Activated CD8-positive, alpha-beta memory T cell treated with anti-CD3 and anti-CD28 coated beads, Interleukin-2, amount 10 ng/mL, durations not matched to agents 7 days and 5 days (primary cell): ENCODE measurements at places on chromosomes 2 and 18. TPM values are rescaled to one million over a fixed set of nuclear protein-coding genes. Genes with fewer than 3 reads are reported as not detected.

GRCh38 chr2:12602661-12603060 is 114.1 kb upstream of the TRIB2 start:
- H3K4me1 ChIP-seq = no peaks in the 10 kb centered on the region
- no peaks in the 10 kb centered on the region for H3K36me3 ChIP-seq
- H3K27me3 ChIP-seq = peaks cover 5% of the 10 kb centered on the region
- no peak overlapping the region for H3K4me3 ChIP-seq
- H3K27ac ChIP-seq = no peak overlapping the region
- DNase-seq = no peak

- no peaks in the 10 kb centered on the region for H3K36me3 ChIP-seq
- peaks cover 7% of the 10 kb centered on the region for H3K4me1 ChIP-seq
These were observed 27.1 kb upstream of the SPTBN1 start for GRCh38 chr2:54429054-54429453.

- H3K4me3 ChIP-seq = no peak overlapping the region
- H3K4me1 ChIP-seq = no peaks in the 10 kb centered on the region
- DNase-seq = no peak
- H3K27ac ChIP-seq = no peak overlapping the region
These were observed 1043.9 kb upstream of the POU3F3 start for GRCh38 chr2:103809941-103810441.

- peaks cover 4% of the 10 kb centered on the region for H3K4me1 ChIP-seq
- no peak overlapping the region for H3K27ac ChIP-seq
- H3K4me3 ChIP-seq = no peak overlapping the region
- H3K27me3 ChIP-seq = no peaks in the 10 kb centered on the region
These were observed 75.0 kb downstream of the EMILIN2 start for GRCh38 chr18:2921778-2922177.

DNA sequence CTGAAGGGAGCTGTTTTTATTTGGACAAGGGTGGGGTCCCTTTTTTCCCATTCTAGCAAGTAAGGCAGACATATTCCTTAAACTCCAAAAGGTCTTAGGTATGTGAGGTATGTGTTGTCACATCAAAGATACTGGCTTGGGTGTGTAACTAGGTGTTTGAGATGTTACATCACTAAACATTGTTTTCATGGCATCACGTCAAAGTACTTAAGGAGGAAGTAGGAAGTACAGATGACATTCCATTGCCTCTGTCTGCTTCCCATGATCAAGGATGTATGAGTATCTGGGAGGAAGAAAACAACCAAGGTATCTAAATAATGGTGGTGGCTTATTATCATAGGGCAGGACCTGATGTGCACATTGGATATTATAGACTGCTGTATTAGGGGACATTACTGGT is 39.3 kb downstream of the CD302 start:
- no peak for DNase-seq
- H3K27ac ChIP-seq = no peak overlapping the region
- peaks cover 34% of the 10 kb centered on the region for H3K36me3 ChIP-seq
- H3K4me3 ChIP-seq = no peak overlapping the region
- H3K27me3 ChIP-seq = no peaks in the 10 kb centered on the region
- peaks cover 1% of the 10 kb centered on the region for H3K4me1 ChIP-seq

DNA sequence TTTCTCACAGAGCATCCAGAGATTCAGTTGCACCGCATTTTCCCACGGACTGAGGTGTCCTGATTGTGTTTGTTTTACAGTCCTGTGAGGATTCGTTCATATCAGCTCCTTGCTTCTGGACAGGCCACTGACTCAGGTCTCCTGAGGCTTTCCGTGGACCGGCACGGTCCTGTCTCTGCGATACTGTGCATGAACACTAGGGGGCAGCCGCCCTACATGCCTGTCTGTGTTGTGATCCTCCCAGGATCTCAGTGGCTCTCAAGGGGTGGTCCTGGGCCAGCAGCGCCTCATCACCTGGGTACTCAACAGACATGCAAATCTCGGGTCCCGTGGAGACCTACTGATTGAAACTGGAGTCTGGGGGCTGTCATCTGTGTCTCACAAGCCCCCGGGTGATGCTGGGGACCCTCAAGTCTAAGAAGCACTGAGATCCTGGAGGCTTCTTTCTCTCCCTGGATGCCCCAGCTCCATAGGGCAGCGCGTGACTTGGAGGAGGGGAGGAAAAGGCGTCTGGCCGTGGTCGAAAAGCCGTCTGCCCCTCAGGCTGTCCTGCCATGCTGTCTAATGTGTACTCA is 28.9 kb downstream of the IL1R2 start:
- peaks cover 7% of the 10 kb centered on the region for H3K4me1 ChIP-seq
- peaks cover 5% of the 10 kb centered on the region for H3K27me3 ChIP-seq
- no peak overlapping the region for H3K27ac ChIP-seq
- no peak overlapping the region for H3K4me3 ChIP-seq
- peak; percentile 85 for DNase-seq

DNA sequence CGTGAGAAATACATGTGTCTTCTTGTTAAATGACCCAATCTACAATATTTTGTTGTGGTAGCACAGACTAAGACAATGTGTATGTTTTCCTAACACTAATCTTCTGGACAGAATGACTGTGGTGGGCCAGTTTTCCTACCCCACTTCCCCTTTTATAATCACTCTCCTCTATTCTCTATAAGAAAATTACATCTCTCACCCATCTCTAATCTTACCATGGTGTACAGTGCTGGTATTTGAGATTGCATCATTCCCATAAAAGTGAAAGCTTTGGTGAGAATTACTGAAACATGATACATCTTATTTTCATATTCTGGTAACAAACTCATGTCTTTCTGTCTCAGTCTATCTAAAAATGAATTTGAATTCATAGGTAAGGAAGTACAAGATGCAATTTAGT is 40.5 kb downstream of the CAVIN2 start:
- DNase-seq = no peak
- H3K4me3 ChIP-seq = no peak overlapping the region
- no peak overlapping the region for H3K27ac ChIP-seq
- H3K4me1 ChIP-seq = no peaks in the 10 kb centered on the region
- no peaks in the 10 kb centered on the region for H3K36me3 ChIP-seq
- H3K27me3 ChIP-seq = peaks cover 26% of the 10 kb centered on the region

DNA sequence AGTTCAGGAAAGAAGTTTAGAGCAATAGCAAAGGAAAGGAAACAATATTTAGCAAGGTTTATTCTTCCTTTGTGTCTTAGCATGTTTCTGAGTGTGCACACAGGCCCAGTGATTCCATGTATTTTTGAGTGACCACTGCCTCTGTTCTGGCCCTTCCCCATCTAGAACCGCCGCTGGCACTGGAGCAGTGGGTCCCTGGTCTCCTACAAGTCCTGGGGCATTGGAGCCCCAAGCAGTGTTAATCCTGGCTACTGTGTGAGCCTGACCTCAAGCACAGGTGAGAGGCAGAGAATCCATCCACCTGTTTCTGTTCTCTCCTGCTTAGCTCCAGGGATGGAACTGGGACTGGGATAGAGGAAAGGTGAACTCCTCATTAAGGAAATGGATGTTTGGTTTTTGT is 2.4 kb downstream of the REG1A start:
- H3K4me3 ChIP-seq = no peak overlapping the region
- H3K27me3 ChIP-seq = no peaks in the 10 kb centered on the region
- no peaks in the 10 kb centered on the region for H3K36me3 ChIP-seq

DNA sequence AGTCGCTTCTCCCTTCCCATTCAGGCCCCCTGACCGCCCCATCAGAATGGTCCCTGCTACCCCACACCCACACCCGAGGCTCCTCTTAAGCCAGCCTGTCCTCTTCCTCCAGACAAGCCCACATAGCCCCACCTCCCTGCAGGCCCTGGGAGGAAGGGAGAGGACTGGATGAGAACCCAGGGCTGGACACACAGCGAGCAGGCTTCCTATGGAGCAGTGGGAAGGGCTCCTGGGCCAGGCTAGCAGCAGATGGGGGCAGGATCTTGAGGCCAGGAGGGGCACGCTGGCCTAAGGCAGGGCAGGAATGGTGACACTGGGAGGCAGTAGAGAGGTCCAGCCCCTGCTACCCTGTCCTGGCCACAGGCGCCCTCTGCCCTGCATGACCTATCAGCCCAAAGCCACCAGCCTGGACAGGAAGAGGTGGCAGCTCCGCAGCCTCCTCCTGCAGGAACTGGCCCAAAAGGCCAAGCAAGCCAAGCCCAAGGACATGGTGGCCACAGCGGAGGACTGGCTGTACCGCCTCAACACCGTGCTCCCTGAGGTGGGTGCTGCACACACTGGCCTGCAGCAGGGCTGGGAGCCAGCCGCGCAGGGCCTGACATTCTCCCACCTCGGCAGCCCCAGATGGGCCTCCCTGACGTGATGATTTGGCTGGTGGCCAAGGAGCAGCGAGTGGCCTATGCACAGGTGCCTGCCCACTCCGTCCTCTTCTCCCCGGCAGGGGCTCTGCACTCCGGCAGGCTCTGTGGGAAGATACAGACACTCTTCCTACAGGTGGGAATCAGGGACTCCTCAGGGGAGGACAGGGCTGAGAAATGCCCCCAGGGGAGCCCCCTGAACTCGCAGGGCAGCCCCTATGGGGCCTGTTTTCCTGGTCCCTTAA is 43.3 kb downstream of the FER1L5 start:
- H3K4me3 ChIP-seq = no peak overlapping the region
- DNase-seq = no peak
- H3K27ac ChIP-seq = no peak overlapping the region
- no peaks in the 10 kb centered on the region for H3K36me3 ChIP-seq

- peak; percentile 60 for DNase-seq
- H3K27me3 ChIP-seq = no peaks in the 10 kb centered on the region
- H3K36me3 ChIP-seq = peaks cover 41% of the 10 kb centered on the region
- no peak overlapping the region for H3K27ac ChIP-seq
These were observed 45.5 kb downstream of the DDX1 start for GRCh38 chr2:15636972-15637785.

DNA sequence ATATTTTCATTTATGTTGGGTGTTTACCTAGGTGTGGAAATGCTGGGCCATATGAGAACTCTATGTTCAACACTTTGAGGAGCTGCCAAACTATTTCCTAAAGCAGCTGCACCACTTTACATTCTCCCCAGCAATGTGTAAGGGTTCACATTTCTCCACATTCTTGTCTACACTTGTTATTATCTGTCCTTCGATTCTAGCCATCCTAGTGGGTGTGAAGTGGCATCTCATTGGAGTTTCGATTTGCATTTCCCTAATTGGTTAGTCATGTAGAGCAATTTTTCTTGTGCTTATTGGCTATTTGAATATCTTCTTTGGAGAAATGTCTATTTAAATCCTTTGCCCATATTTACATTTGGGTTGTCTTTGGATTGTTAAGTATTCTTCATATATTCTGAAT is 21.9 kb downstream of the RNF144A start:
- peaks cover 34% of the 10 kb centered on the region for H3K36me3 ChIP-seq
- no peaks in the 10 kb centered on the region for H3K27me3 ChIP-seq
- H3K4me1 ChIP-seq = peaks cover 20% of the 10 kb centered on the region
- no peak for DNase-seq
- no peak overlapping the region for H3K4me3 ChIP-seq

GRCh38 chr18:48412339-48412929 is 3.3 kb upstream of the ZBTB7C start:
- no peak overlapping the region for H3K4me3 ChIP-seq
- peaks cover 12% of the 10 kb centered on the region for H3K4me1 ChIP-seq
- DNase-seq = no peak
- peaks cover 74% of the 10 kb centered on the region for H3K27me3 ChIP-seq

GRCh38 chr2:64328415-64328722 is 125.6 kb upstream of the LGALSL start:
- peaks cover 22% of the 10 kb centered on the region for H3K27me3 ChIP-seq
- no peak overlapping the region for H3K4me3 ChIP-seq
- no peak for DNase-seq
- peaks cover 56% of the 10 kb centered on the region for H3K4me1 ChIP-seq
- no peaks in the 10 kb centered on the region for H3K36me3 ChIP-seq
- H3K27ac ChIP-seq = no peak overlapping the region

DNA sequence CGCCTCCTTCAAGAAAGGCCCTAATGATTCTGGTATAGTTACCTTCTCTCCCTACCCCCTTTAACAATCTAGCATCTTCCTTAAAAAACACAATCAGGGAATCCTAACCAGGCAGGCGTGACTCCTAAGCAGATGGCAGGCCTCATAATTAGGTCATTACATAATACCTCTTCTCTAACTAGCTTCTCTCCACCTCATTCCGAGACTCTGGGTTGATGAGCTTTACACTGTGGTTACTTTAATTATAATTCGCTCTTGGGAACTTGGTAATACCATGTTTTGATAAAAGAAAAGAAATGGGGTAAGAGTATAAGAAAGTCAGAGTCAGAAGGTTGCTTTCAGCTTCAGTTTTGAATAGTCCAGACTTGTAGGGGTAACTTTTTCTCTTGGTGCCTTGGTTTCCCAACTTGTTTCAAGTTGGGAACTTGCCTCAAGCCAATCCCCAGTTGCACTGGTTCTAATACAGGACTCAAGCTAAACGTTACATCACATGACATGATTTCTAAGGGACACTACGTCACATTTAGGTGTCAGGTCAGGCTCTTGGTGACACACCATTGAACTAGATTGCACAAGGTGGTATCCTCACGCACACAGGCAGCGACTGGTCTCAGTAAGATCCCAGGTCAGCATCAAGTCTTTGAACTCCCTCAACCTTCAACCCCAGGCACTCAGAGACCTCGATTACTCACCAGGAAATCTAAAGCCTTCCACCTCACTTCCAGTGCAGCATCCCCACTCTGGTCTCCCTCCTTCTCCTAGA is 59.2 kb downstream of the AAK1 start:
- H3K27me3 ChIP-seq = no peaks in the 10 kb centered on the region
- no peak for DNase-seq
- peaks cover 10% of the 10 kb centered on the region for H3K36me3 ChIP-seq
- H3K4me1 ChIP-seq = peaks cover 79% of the 10 kb centered on the region
- no peak overlapping the region for H3K4me3 ChIP-seq

Gene SF3B6
- 85.4 TPM for total RNA-seq

Gene DNER
- total RNA-seq = not detected

Gene PLA2R1
- not detected for total RNA-seq

Gene HDHD2
- 32.6 TPM for total RNA-seq
